ENCODE measurements at places on chromosomes 7 and 10.
A peak's percentile ranks its signal among the peaks of the same experiment; 100 is the strongest.

- DNase-seq: peak; percentile 19
Observed at GRCh38 chr7:24982917-24983316, 2.9 kb upstream of the OSBPL3 start.

DNA sequence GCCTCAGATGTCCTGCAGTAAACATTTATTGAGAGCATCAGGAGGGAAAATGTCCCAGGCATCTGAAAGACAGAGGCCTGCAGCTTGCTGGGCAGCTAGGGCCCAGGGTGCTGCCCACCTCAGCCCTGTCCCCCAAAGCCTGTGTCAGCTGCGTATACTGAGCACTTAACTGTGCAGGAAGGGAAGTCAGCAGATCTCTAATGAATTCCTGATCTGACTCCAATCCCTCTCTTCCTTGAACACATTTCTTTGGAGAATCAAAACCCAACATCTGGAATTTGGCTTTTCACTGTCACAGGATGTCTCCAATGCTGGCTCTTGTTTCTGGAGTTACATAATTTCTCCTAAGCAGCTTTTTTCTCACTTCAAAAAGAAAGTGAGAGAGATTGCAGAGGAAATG lies 364.7 kb upstream of the NFE2L3 start:
- no peak for DNase-seq

- no peak for DNase-seq
Observed at GRCh38 chr7:159093351-159093971, 51.2 kb downstream of the VIPR2 start.

- peak; percentile 17 for DNase-seq
Observed at GRCh38 chr10:132938472-132939339, 3.7 kb downstream of the CFAP46 start.

DNA sequence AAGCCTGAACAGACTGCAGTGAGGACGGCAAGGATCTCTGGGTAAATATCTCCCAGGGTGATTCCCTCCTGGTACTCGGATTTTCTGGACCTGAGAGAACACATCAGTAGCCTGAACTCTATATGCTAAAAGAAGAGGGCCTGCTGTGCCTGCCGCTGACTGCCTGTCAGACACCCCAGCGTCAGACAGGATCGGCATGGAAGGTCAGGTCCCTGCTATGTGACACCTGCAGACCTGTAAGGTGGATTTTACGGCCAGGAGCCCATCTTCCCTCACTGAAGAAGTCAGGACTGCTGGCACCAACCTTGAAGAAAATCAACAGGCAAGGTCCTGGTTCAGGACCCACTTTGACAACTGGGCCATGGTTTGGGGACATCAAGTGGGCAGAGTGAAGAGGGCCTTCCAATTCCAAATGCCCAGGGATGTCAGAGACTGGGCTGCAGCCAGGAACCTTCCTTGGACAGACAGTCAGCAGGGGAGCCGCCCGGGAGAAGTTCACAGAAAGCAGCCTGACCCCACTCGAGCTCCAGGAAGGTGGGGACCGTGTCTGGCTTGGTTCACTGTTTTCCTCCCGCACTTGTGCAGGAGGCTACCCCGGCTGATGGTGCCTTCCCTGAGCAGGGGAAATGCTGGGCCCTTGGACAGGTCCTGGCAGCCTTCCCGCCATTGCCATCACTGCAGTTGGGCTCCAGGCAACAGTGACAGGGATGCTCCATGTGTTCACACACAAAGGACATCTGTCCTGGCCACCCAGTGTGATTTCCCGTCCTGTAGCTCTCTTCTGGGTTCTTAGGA lies 91.8 kb upstream of the LANCL2 start:
- no peak for DNase-seq

GRCh38 chr10:46546591-46547540 lies 9.6 kb downstream of the GPRIN2 start:
- DNase-seq: no peak

- no peak for DNase-seq
Observed at GRCh38 chr7:32025381-32026082, 44.7 kb downstream of the PDE1C start.

DNA sequence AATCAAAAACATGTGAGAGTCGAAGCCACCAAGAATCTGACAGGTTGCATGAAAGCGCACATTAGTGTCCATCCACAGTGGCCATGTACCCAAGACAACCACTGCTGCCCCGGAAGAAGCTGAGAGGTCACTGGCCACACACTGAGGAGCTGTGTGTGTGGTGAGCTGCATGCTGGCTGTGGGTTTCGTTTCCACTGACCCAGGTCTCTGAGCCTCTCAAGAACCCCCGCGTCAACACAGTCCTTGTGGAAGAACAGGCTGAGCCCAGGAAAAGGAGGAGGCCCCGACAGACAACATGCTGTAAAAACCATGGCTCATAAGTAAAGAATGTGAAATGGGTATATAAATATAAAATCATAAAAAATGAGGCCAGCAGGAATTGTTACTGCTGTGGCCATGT lies 8.2 kb downstream of the VIPR2 start:
- no peak for DNase-seq
